LoVo (cell line): ENCODE measurements at places on chromosomes 5 and 9.
A peak's percentile ranks its signal among the peaks of the same experiment; 100 is the strongest.

GRCh38 chr9:115391168-115391825 lies 273.3 kb upstream of the TNC start:
- DNase-seq = no peak

DNA sequence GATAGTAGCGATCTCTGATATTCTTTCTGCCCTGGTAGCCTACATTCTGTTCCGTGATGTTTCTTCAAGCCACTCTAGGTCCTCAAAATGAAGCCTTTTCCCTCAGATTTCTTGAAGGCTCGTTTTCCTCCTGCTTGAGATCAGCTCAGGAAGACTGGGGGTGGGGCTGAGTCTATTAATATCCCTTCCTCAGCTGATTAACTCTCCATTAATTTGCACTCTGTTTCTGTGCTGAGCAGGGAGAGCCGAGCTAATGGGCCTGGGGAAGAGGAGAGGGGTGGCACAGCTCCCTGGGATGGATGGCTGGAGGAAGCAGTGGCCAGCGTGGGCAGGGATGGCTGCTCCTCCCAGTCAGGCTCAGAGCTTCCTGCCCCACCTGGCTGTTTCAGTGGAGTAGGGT lies 93.3 kb downstream of the PPARGC1B start:
- no peak for DNase-seq

GRCh38 chr9:125547368-125547767 lies 159.6 kb downstream of the MAPKAP1 start:
- no peak for DNase-seq

- DNase-seq = no peak
Measured at GRCh38 chr5:158273035-158273434, 414.1 kb upstream of the CLINT1 start.

GRCh38 chr5:125002727-125003598 lies 256.5 kb upstream of the ZNF608 start:
- no peak for DNase-seq

GRCh38 chr5:2254880-2255750 lies 372.4 kb upstream of the IRX4 start:
- no peak for DNase-seq

DNA sequence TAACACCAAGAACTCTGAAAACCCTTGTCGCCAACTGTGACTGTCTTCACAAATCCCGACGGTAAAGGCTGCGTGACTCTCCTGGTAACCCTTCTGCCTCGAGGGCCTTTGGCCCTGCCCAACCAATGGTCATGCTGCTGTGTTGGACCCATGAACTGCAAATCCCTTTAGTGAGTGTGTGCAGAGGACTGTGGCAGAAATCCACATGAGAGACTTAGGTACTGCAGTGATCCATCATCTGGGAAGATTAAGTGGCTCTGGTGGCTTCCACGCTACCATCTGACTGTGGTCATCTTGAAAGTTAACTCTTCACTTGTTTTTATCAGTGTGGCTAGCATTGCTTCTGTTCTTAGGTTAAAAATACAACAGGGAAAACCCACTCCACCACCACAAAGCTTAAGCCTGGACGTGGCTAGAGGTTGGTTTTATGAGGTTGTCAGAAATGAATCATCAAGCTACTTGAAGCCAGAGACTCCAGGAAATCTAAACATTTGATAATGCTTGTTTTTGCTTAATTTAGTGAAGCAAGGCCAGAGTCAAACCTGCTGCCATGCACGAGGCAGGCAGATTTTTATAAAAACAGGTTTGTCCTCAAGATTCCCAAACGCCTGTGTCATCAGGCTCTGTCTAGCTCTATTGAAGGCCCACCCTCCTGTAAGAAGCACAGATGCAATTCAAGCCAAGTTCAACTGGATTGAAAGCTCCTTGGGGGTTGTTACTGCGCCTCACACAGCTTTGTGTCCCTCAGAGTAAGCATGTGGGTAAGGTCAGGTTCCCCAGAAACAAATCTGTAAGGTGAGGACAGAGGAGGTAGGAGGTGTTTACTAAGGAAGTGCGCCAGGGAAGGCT lies 52.7 kb upstream of the ERCC6L2 start:
- DNase-seq = peak; percentile 73

GRCh38 chr9:69003051-69003450 lies 10.9 kb downstream of the PRKACG start:
- DNase-seq = no peak

DNA sequence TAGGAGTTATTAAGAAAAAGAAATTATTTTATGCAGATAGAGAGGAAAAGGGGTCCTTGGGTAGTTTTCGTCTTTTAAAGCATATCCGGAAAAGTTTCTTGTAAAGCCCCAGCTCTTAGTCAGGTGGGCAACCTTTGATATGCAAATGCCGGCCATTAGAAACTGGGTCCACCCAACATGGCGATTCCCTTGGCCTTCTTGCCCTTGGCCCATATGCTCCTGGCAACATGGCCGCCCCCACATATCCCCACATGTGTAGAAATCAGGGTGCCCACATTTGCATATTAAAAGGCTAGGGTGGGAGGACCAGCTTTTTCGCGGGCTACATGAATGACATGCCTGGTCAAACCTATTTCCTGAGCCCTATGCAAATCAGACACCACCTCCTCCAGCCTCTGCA lies 73.3 kb downstream of the FREM1 start:
- DNase-seq = no peak

DNA sequence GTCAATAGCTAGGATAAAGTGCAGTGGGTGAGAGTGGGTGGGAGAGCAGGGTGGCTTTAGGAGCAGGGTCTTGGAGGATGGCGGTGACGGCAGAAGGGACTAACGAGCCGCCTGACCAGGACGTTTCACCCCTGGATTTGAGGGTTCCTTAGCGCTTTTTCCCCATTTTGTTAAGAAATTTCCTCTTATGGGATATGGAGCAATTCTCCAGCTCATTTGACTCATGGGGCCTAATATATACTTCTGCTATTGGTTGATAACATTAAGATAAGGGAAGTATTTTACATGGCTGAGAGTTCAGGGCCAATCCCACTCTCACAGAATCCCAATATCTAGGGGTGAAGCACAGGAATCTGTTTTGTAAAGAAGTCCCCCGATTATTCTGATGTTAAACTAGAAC lies 17.6 kb downstream of the CD180 start:
- no peak for DNase-seq

GRCh38 chr9:136043441-136043991 lies 51.6 kb downstream of the NACC2 start:
- no peak for DNase-seq

DNA sequence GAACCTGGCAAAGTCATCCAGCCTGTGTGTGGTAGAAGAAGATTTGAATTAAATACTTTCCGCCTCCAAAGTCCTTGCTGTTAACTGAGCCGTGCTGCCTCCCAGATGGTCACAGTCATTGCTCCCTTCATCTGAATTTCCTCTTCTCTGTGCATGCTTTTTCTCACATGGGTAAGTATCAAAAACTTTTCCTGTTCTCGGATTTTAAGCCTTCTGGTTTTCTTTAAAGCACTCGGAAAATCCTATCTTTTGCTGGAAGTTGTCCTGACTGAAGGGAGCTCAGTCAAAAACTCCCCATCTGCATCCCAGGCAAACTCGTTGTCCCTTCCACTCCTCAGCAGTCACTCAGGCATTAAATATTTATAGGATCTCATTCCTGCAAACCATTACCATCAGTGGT lies 290.0 kb upstream of the PIK3R1 start:
- DNase-seq = no peak

DNA sequence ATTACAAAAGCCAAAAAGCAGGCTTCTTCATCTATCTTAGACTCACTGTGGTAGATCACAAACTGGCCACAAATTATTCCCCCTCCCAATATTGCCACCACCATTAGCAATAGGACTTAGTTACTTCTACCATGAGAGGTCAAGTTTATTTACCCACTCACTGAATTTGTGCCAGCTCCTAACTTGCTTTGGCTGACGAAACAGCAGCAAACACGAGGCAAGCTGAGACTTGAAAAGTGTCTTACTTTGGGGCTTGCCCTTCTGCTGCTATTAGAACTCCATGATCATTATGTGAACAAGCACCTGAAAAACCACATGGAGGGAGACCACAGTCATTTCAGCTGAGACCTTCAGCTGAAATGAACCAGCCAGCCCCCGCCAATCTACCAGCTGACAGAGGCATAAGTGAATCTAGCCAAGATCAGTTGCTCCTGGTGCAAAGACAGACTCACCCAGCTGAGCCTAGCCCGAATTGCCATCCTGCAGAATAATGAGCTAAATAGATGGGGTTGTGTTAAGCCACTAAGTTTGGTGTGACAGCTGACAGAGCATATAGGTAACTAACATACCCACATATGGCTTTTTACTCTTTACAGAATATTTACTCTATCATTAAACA lies 5.7 kb downstream of the WDR41 start:
- no peak for DNase-seq

GRCh38 chr5:132380047-132380446 lies 10.5 kb downstream of the SLC22A5 start:
- no peak for DNase-seq

GRCh38 chr5:27038476-27038875 lies at the start of gene CDH9:
Gene CDH9 (minus strand): TSS chr5:27038586. CDS start chr5:26988333, 50,253 bp downstream.
- DNase-seq = no peak

- no peak for DNase-seq
Measured at GRCh38 chr5:33488558-33489355, 48.0 kb downstream of the TARS1 start.

- no peak for DNase-seq
Measured at GRCh38 chr9:138043411-138044345, 166.1 kb downstream of the CACNA1B start.

DNA sequence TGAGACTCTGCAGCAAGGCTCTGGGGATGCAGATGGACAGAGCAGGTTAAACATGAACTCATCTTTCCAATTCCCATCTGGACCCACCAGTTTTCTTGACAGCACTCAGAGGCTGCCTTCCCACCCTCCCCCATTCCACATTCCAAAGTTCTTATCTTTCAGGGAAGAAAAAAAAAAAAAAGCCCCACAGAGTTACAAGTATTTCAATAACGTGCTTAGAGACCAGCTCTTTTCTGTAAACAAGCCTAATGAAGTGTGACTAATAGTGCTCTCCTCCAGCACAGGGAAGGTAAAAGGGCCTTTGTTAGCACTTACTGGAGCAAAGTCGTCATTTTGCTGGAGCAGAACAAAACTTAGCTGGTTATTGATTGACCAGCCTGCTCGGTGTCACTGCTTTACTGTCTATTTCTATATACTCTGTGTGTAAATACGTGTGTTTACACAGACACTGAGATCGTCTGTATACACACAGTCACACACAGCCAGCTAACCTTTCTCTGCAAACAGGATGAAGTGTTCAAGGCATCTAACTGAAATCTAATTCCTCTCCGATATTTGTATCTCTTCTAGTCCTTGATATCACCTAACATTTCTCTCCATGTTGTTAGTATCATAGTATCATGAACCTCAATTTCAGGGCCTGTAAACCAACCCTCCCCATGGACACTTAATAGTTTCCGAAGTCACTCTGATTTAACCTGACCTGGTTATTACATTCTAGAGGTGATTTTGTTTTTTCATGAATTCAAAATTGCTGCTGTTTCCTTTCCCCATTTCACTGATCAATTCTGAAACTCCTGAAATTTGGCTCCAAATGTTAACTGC lies 84.9 kb downstream of the ZNF608 start:
- DNase-seq = peak; percentile 88

- DNase-seq = no peak
Measured at GRCh38 chr9:127963359-127964064, 17.3 kb downstream of the EEIG1 start.

- no peak for DNase-seq
Measured at GRCh38 chr9:81980568-81980967, 8.0 kb upstream of the SPATA31D1 start.

DNA sequence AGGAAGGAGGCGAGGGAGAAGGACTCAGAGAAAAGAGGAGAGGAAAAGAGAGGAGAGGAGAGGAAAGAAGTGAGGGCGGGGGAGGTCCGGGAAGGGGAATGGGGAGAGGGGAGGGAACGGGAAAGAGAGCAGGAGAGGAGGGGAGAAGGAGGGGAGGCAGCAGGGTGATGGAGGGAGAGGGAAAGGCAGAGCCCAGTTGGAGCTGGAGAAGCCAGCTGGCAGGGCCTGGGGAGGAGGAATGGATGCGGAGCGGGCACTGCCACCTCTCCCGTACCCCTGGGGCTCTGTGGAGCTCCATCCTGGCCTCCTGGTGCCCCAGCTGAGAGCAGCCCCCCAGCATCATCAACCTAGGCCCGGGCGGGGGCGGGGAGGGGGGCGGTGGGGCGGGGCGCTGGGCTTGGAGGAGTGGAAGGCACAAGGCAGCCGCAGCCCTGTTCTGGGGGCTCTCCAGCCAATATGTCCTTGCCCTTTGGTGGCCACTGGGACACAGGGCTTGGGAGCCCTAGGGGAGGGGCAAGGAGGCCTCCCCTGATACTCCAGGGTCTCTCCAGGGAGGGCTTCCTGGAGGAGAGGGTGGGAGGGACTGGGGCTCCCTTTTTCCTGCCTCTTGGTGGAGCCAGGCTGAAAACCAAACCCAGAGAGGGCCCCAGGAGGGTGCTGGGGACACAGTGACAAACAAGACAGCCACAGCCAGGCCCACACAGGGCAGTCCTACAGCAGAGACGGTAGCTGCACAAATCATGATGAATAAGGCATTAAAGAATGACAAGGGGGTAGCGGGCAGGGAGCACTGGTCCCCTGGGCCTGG lies 123.7 kb downstream of the C9orf50 start:
- DNase-seq = no peak

- no peak for DNase-seq
Measured at GRCh38 chr5:165858118-165858517, 2352.7 kb downstream of the MAT2B start.

- no peak for DNase-seq
Measured at GRCh38 chr5:36458746-36459145, 147.7 kb upstream of the SLC1A3 start.

- no peak for DNase-seq
Measured at GRCh38 chr5:83084336-83084735, 7.0 kb downstream of the XRCC4 start.

DNA sequence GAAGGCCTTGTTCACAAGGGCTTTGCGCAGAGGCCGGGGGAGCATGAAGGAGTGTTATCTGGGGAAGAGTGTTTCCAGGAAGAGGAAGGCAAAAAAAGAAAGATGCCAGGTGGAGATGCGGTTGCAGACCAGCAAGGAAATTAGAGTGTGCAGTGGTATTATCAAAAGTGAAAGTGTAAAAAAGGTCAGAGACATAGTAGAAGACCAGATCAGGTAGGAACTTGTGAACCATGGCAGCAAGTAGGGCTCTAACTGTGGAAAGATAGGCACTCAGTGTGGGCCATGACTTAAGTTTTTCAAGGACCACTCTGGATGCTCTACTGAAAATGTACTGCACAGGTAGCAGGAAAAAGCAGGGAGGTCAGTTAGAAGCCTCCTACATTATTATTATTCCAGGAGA lies 90.1 kb upstream of the SPOCK1 start:
- no peak for DNase-seq

DNA sequence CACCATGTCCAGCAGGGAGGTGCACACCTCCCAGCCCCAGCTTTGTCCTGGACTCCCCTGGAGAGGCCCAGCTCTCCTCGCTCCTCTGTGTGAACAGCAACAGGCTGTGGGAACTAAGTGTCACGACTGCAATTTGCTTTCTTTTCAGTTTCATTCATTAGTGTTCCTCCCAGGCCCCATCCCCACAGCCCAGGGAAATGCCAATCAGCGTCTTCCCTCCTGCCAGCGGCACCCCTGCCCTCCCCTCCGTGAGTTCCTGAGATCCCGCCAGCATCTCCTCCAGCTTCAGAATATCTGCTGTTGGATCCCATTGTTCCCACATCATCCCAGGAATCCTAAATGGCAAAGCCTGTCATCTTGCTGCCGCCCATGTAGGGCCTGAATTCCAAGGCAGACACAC lies 13.1 kb upstream of the RPL26L1 start:
- no peak for DNase-seq
